ENCODE measurements at places on chromosomes 16 and 17. TPM values are rescaled to one million over a fixed set of nuclear protein-coding genes. Genes with fewer than 3 reads are reported as not detected.

- no peaks in the 10 kb centered on the region for H3K27me3 ChIP-seq
- H3K36me3 ChIP-seq = peaks cover 5% of the 10 kb centered on the region
- H3K27ac ChIP-seq = no peak overlapping the region
- no peak overlapping the region for H3K4me3 ChIP-seq
- no peak for DNase-seq
- H3K4me1 ChIP-seq = no peaks in the 10 kb centered on the region
Observed at GRCh38 chr17:31357091-31357490, 34.4 kb upstream of the RAB11FIP4 start.

ORC6 gene
- total RNA-seq = 0.80 TPM

DNA sequence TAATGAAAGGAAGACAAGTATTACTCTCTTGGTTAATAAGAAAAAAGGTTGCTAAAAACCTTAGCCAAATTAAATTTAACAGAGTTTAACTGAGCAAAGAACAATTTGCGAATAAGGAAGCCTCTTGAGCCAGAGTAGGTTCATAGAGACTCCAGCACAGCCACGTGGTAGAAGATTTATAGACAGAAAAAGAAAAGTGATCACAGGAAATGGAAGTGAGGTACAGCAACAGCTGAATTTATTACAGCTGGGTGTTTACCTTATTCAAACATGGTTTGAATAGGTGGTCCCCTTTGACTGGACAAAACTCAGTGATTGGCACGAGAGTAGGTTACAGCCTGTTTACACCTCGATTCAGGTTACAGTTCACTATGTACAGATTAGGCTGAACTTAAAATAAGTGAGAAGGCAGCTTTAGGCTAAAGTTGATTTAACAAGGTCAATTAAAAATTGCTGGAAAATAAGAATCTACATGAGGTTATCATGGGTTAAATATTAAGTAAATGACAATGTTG lies 3.3 kb upstream of the CCL15 start:
- H3K4me3 ChIP-seq = no peak overlapping the region
- H3K27ac ChIP-seq = no peak overlapping the region
- no peaks in the 10 kb centered on the region for H3K27me3 ChIP-seq

TMC8 gene
- 9.9 TPM for total RNA-seq

DNA sequence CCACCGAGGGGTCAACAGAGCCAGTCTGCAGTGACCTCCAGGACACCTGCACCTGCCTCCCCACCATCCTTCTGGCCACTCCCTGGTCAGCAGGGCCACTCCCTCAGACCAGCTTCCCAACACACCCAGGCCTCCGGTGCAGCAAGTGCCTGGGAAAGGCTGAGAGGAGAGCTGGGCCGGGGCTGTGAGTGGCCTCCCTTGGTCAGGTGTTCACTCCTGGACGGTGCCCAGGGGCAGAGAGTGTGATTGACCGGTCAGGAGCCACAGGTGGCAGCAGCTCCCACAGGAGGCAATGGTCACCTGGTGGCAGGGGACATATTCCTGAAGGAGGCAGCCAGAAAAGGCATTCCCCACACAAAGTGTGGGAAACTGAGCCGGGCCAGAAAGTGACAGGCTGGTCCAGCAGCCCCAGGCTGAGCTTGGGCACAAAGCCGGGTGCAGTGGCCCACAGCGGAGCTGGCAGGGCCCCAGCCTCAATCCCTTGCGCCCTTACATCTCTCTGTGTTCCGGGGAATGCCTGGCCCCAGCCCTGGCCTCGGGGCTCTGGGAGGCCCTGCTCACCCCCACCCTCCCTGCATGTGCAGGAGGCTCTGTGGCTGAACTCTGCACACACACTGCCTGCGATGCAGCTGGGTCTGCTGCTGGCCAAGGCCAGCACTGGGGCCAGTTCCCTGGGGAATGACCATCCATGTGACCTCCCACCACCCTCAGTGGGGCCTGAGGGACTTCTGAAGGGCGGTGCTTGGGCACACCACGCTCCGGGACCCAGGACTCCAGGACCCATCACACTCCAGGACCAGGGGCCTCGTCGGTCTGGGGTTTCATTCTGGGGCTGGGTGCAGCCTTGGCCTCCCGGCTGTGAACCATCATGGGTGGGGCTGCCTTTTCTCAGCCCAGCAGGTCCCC lies 1.2 kb upstream of the C17orf99 start:
- H3K27me3 ChIP-seq = no peaks in the 10 kb centered on the region
- peak; percentile 61 for DNase-seq
- H3K4me1 ChIP-seq = peaks cover 23% of the 10 kb centered on the region
- peak overlapping the region; percentile 41 for H3K27ac ChIP-seq

DNA sequence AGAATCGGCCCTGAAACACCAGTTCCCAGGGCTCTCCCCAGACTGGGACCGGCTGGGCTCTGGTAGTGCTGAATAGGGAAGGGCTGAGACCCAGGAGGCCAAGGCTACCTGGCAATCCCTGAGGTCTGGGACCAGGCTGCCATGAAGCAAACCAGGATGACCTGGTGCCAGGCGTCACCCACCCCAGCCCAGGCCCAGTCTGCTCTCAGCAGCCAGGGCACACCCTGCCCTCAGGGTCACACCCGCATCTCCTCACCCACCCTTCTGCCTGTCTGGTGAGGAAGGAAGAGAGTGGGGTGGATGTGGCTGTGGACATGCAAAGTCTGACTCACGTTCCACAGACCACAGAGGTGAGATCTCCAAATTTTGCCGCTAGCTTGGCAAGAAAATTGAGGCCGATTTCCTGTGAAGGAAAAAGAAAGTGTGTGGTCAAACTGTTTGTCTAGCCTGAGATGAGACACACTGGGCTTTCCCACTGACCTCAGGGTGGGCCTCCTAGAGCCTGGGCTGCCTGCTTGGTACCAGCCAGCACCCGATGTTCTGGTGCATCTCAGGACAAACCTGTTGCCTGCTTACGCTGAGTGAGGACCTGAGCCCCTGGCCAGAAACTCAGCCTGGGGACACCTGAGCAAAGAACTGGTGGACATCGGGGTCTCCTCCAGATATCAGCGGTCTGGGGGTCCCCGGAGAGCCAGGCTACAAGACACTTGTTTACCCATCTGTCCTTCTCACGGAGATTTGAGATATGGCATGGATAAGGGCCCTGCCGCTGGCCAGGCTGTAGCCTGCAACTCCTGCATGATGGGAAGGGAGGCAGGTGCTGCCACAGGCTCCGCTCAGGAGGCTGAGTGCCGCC lies 6.3 kb upstream of the RAB37 start:
- H3K36me3 ChIP-seq = no peaks in the 10 kb centered on the region
- peaks cover 10% of the 10 kb centered on the region for H3K27me3 ChIP-seq
- no peaks in the 10 kb centered on the region for H3K4me1 ChIP-seq
- H3K27ac ChIP-seq = no peak overlapping the region
- no peak for DNase-seq
- no peak overlapping the region for H3K4me3 ChIP-seq

HEXD gene
- 157 TPM for total RNA-seq

TBC1D28 gene
- not detected for total RNA-seq

DNA sequence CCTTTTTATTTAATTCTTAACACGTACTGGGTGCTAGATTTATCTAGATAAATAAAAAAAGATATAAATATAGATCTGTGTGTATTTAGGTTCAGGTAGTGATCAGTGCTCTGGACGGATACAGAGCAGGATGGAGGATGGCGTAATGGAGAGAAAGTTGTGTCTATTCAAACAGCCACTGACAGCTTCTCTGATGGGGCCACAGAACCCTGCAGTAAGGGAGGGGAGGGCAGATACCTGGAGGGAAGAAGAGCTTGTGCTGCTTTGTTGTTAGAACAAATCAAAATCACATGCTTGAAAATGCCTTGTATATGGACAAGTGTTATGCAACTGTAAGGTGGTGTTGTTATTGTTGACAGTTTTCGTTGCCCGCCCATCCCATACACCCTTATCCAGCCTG lies 170.2 kb downstream of the UTP18 start:
- H3K4me1 ChIP-seq = no peaks in the 10 kb centered on the region
- H3K27ac ChIP-seq = no peak overlapping the region
- no peaks in the 10 kb centered on the region for H3K27me3 ChIP-seq
- H3K36me3 ChIP-seq = no peaks in the 10 kb centered on the region
- no peak for DNase-seq
- no peak overlapping the region for H3K4me3 ChIP-seq

- H3K27ac ChIP-seq = peak overlapping the region; percentile 82
- H3K4me3 ChIP-seq = no peak overlapping the region
- no peak for DNase-seq
- no peaks in the 10 kb centered on the region for H3K36me3 ChIP-seq
- no peaks in the 10 kb centered on the region for H3K4me1 ChIP-seq
- no peaks in the 10 kb centered on the region for H3K27me3 ChIP-seq
Observed at GRCh38 chr16:23141959-23142740, 7.1 kb downstream of the USP31 start.

DNA sequence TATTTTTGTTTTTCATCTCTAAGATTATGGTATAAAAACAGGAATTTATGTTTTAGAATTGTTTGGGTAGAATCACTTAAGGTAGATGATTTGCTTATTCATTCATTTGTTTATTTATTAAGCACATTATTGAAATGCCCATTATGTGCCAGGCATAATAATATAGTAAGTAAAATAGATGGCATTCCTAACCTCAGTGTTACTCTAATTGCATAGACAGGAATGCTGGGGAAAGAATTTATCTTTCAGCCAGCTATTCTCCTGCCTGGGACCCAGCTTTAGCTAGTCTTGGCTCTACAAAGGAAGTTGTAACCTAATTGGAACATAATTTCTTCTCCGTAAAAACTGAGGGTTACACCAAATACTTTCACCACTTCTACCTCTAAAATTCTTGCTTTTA lies 44.6 kb downstream of the NFAT5 start:
- H3K27me3 ChIP-seq = no peaks in the 10 kb centered on the region
- H3K4me1 ChIP-seq = no peaks in the 10 kb centered on the region
- H3K4me3 ChIP-seq = no peak overlapping the region
- no peak for DNase-seq

DNA sequence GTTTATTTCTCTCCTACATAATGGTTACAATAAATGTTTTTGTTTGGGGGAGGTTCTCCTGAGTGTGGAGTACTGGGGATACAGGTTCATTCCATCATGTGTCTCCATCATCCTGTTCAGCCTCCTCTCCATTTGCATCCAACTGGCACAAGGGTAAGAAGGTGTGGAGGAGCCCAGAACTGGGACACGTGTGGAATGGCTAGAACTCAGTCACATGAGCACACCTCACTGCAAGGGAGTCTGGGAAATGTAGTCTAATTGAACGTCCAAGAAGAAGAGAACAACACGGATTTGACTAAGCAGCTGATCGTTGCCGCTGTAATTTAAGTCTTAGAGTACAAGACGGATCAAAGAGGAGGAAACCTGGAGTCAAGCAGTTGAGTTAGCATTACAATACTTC lies 6.1 kb downstream of the OR1A1 start:
- H3K4me3 ChIP-seq = no peak overlapping the region
- no peak for DNase-seq
- H3K27me3 ChIP-seq = no peaks in the 10 kb centered on the region
- no peaks in the 10 kb centered on the region for H3K4me1 ChIP-seq

TNFRSF13B gene
- total RNA-seq = 2.9 TPM

DNA sequence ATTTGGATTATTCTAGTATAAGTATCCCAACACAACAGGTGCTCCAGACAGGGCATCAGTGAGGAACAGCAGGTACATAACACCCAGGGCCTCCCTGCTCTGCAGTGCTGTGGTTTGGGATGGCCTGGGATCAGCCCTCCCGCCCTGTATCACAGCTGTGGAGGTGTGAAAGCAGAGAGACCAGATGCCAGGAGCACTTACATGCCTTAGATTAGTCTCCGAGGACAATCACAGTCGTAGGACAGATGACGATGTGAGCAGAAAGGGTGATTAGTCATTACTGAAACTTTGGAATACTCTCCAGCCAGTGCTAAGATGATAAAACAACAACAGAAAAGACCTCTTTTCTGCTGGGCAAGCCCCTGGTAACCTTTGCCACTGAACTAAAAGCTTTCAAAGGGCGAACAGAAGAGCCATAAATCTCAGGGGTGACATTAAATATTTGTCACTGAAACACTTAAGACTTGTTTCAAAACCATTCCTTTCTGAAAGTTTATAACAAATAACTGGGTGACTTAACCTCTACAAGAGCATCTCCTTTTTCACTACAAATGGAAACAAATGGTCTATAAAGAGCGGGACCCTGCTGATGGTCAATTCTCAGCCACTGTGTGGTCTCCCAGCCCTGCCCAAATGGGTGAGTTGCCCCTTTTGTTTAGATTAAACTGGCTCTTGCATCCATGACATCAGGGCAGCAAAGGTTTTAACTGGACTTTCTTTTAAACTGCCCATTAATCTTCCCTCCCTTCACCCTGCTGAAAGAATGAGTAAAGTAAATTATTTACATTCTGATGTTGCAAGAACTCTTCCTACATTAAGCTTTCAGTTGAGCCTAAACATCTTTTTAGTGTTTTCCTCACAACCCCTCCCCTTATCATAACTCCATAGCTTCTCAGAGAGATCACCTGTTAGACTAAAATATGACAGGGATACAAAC lies 183.1 kb upstream of the COX10 start:
- no peak overlapping the region for H3K27ac ChIP-seq
- no peaks in the 10 kb centered on the region for H3K4me1 ChIP-seq
- DNase-seq = no peak
- no peaks in the 10 kb centered on the region for H3K27me3 ChIP-seq

HS3ST3A1 gene
- total RNA-seq = 1.4 TPM

TMEM170A gene
- total RNA-seq = 22.0 TPM

GRCh38 chr17:51407576-51407975 lies 147.2 kb downstream of the UTP18 start:
- no peak overlapping the region for H3K27ac ChIP-seq
- H3K27me3 ChIP-seq = no peaks in the 10 kb centered on the region
- no peaks in the 10 kb centered on the region for H3K4me1 ChIP-seq
- H3K36me3 ChIP-seq = no peaks in the 10 kb centered on the region

- no peak for DNase-seq
- H3K27ac ChIP-seq = no peak overlapping the region
- no peaks in the 10 kb centered on the region for H3K27me3 ChIP-seq
- no peak overlapping the region for H3K4me3 ChIP-seq
- no peaks in the 10 kb centered on the region for H3K4me1 ChIP-seq
Observed at GRCh38 chr16:87201052-87201451, 116.1 kb downstream of the C16orf95 start.

PRSS33 gene
- not detected for total RNA-seq

DNA sequence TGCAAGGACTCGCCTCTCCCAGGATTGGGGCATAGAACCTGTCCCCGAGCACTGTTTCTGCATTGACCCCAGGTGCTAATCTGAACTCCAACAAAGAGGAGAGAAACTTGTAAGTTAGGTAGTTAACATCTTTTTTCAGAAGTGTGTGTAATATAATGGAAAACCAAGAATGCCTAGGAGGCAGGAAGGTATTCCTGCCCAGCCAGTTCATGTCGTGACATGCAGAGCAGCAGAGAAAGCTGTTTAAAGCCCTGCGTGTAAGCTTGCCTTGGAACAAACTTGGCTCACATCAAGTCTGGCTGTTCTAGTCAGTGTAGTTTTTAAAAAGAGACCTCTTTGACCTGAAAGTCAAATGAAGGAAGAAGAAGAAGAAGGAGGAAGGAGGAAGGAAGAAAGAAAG lies 2.1 kb upstream of the GNA13 start:
- H3K27ac ChIP-seq = peak overlapping the region; percentile 98
- no peaks in the 10 kb centered on the region for H3K36me3 ChIP-seq
- no peaks in the 10 kb centered on the region for H3K27me3 ChIP-seq

FADS6 gene
- total RNA-seq = 0.33 TPM

- H3K27me3 ChIP-seq = no peaks in the 10 kb centered on the region
- no peak overlapping the region for H3K27ac ChIP-seq
- H3K4me1 ChIP-seq = no peaks in the 10 kb centered on the region
- no peak for DNase-seq
- H3K36me3 ChIP-seq = no peaks in the 10 kb centered on the region
Observed at GRCh38 chr16:74562117-74562516, 44.8 kb downstream of the GLG1 start.

- no peak overlapping the region for H3K4me3 ChIP-seq
- no peaks in the 10 kb centered on the region for H3K36me3 ChIP-seq
- H3K27me3 ChIP-seq = no peaks in the 10 kb centered on the region
- no peaks in the 10 kb centered on the region for H3K4me1 ChIP-seq
- no peak for DNase-seq
Observed at GRCh38 chr16:15749371-15749770, 99.3 kb downstream of the NDE1 start.

Data from breast epithelium (tissue), 4 donors.